Stimulated activated memory B cell treated with anti-CD40 and anti-IgM and Interleukin-4, amounts not matched to agents 10 μg/mL and 1 μg/mL and 100 μg/mL, for 72 hours (primary cell): ENCODE measurements at places on chromosomes 3 and 15.

DNA sequence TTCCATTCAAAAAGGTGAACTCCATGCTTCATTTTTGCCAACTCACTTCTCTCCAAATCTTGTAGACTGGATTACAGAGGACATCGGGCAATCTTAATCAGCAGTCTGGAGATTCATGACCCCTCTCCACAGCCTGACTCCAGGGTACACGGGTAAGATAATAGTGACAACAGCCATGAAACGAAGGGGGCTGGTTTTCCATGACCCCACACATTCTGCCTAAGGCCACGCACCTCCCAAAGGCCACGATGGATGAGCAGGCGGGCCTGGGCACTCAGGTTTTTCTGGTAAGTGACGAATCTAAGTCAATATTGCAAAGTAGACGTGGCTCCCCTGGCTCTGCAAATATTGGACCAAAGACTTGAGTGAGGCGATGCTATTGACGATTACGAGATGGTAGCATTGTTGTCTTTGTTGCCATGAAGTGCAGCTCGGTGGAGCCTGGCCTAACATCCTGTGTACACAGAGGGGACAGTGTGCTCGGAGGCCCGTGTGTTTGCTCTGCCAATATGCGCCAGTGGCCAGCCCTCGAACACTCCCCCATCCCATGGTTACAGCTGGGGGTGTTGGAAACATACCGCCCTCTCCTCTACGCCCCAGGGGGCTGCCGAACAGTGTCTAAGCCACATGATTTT lies 119.1 kb downstream of the OPA1 start:
- ATAC-seq = no peak

DNA sequence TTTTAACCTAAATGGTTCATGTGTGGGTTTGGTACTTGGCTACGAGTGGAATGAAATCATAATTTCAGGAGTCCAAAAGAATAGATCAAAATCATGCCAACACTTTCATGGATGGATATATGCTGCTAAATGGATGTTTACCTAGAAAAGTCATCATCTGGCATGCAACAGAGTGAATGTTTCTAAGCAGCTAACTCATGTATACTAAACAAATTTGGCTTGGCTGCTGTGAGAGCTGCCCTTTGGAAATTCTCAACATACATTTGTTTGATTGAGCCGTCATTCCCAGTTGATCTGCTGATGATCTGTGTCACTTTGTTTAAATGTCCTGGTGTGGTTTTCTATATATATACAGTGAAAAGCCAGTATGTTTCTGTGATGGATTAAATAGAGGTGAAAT lies 263.3 kb downstream of the MECOM start:
- ATAC-seq = no peak

DNA sequence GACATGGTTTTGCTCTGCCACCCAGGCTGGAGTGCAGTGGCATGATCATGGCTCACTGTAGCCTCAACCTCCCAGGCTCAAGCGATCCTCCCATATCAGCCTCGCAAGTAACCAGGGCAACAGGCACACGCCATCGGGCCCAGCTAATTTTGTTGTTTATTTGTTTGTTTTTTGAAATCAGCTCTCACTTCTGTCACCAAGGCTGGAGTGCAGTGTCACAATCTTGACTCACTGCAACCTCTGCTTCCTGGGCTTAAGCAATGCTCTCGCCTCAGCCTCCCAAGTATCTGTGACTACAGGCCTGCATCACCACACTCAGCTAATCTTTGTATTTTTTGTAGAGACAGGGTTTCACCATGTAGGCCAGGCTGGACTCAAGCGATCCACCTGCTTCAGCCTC lies 26.3 kb upstream of the PLCH1 start:
- ATAC-seq = no peak

GRCh38 chr15:86505951-86506350 lies 426.3 kb downstream of the AGBL1 start:
- ATAC-seq = no peak
